ENCODE measurements at places on chromosomes 12 and 14.

- DNase-seq, result no peak
Observed at GRCh38 chr12:42511656-42512055, 77.9 kb downstream of the PRICKLE1 start.

DNA sequence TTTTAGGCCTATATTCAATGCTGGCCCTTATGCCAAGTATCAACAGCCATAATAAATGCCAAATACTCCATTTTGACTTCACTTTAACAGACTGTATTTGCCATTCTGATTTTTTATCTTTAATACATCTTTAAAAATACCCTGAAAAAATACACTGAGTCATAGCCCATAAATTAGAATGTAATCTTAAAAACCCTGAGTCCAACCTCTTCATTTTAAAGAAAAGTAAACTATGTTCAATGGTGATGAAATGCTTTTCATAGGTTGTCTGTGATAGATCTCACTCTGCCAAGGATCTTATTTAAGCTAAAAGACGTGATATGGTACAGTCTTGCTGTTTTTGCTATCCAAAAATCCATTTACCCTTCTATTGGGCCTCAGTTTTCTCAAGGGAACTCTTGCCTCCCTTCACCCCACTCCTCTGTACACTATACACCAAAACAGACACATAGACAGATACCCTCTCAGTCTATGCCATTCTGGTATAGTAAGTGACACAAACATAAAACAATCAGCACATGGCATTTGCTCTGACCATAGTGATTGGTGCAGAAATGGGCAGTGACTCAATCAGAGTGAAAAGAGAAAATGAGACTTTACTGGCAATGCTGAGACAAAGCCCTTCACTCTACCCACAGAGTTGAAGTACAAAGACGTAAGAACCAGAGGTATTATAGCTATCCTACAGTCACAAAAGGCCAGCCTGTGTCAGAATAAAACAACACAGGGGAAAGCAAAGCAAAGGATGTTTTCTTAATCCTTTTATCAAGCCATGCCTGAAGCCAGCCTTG is 49.1 kb downstream of the BTG1 start:
- DNase-seq, result no peak

DNA sequence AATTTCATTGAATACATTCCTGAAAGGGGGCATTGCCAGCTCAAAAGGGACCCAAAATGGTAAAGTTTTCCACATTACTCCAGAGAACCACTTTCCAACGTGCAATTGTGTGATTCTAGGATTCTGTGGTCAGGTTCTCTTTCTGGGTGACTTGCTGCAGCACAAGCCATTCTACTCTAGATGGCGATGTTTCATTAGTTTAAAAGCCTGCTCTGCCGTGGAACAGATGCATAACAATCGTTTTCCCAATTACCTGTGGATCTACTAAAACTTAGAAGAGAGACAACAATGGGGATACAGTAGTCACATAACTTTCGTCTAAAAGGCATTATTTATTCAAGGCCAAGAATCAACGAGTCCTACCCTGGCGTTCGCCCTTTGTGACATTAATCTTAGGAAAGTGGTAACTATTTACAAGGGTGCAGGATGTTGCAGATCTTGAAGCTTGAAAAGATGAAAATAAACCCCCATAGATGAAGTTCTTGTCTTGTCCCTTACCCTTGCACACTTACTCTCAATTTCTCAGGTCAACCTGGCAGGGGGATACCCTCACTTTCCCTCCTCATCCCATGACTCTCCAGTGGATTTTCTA is 400.9 kb downstream of the SNAPC1 start:
- DNase-seq, result no peak

- DNase-seq, result no peak
Observed at GRCh38 chr12:50609292-50609874, 104.6 kb downstream of the DIP2B start.

DNA sequence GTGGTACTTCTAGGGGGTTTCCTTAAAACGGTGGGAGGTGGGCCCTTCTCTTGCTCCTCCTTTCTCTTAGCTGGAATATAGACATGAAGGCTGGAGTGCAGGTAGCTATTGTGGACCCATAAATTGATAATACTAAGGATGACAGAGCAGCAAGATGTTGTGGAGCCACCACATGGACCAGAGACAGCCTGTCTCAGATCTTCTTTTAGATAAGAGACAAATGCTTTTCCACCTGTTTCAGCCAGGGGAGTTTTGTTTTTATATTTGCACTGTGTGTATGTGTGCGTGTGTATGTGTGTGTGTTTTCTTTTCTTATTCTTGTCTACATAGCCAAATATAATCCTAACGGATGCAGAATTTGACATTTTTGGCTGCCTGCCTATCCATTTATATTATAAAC is 62.9 kb upstream of the HIF1A start:
- no peak for DNase-seq

All from activated naive CD8-positive, alpha-beta T cell treated with anti-CD3 and anti-CD28 coated beads, Interleukin-2, amount 10 ng/mL, durations not matched to agents 7 days and 5 days (primary cell).